ENCODE measurements at places on chromosomes 12 and 14. TPM values are rescaled to one million over a fixed set of nuclear protein-coding genes. Genes with fewer than 3 reads are reported as not detected.

DNA sequence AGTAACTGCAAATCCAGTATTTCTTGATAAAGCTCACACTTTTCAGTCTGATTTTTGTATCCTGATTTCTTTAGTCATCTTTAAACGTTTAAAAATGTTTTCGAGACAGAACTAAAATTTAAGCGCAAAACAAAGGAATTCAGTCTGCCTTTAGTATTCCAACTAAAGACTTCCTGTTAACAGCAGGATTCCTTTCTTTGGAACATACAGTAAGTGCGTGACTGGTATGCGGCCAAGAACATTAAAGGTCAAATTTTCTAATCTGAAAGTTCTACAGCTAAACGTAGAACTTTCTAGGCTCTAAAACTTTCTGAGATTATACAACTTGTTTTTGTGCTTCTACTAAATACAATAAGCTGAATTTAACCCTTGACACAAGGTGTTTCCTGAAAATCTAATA lies 9.9 kb downstream of the SAV1 start:
- DNase-seq = no peak

The ERBB3 gene
- 0.83 TPM for total RNA-seq

- DNase-seq = no peak
Measured at GRCh38 chr14:101733211-101733610, 28.3 kb upstream of the PPP2R5C start.

The IL26 gene
- total RNA-seq = not detected

DNA sequence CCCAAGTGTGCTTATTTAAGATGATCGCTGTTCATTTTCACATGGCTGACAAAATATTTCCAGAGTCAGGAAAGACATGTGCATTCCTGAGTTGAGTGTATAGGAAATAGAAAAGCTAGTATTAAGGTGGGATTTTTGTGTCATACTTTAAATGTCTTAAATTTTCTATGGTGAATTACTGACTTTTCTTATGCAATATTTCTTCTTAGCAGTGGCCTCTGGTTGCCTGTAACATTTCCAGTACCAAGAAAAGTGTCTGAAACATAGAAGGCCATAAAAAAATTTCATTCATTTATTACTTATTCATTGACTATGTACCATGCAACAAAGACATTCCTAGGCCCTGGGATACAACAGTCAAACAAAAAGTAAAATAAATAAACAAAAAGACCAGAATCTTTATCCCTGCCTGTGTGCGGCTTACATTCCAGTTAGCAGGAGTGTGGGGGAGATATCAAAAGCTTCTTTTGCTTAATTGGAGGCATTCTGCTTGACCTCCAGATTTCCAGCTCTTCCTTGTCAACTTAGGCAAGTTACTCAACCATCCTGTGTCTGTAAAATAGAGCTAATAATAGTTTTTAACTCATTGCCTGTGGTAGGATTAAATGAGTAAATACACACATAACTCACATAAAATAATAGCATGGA lies 216.3 kb upstream of the FLRT2 start:
- DNase-seq = no peak

DNA sequence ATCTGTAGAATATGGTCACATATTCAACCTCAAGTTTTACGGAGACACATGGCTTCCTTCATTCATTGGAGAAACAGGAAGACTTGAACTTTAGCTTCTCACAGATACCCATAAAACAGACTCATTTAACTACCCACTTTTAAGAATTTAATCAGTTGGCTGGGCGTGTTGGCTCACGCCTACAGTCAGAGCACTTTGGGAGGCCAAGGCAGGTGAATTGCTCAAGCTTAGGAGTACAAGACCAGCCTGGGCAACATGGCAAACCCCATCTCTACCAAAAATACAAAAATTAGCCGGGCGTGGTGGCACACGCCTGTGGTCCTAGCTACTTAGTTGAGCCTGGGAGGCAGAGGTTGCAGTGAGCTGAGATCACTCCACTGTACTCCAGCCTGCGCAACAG lies 64.7 kb upstream of the STAC3 start:
- no peak for DNase-seq

DNA sequence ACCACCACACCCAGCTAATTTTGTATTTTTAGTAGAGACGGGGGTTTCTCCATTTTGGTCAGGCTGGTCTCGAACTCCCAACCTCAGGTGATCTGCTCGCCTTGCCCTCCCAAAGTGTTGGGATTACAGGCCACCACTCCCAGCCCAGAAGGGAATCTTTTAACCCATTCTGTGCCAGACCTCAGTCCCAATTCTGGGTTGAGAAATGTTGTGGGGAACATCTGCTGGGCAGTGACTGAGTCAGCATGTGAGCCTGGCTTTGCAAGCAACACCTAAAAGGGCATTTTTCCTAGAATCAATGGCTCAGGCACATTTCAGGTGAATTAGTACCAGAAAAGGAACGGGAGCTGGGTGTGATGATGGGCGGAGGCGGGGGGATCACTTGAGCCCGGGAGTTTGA lies 7.6 kb upstream of the SPATS2 start:
- DNase-seq = no peak

The TMPRSS12 gene
- total RNA-seq = not detected

- DNase-seq = no peak
Measured at GRCh38 chr14:77014004-77014604, 14.4 kb downstream of the IRF2BPL start.

GRCh38 chr12:27779416-27779919 lies 565 bp upstream of the KLHL42 start:
- DNase-seq = peak; percentile 50

DNA sequence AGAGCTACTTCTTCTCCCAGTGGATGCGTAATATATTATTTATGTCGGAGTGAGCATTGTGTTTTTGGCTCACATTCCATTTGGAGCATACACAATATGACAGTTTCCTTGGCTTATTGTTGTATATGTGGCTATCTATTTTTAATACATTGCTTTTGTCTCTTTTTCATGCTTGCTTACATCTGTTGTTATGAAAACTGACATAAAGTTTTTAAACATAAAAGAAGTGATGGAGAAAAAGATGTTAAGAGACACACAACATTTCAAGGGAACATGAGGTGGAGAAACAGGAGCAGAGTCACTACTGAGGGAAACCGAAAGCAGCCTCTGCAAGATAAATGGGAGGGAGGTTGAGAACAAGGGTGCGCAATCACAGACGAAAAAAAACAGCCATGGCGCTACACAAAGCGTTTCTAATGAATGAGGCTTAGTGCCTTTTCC lies 228.4 kb upstream of the NPAS3 start:
- no peak for DNase-seq

Measured in OCI-LY7 (cell line).